NCI-H1417 (cell line): ENCODE measurements at places on chromosomes 1 and 21.

DNA sequence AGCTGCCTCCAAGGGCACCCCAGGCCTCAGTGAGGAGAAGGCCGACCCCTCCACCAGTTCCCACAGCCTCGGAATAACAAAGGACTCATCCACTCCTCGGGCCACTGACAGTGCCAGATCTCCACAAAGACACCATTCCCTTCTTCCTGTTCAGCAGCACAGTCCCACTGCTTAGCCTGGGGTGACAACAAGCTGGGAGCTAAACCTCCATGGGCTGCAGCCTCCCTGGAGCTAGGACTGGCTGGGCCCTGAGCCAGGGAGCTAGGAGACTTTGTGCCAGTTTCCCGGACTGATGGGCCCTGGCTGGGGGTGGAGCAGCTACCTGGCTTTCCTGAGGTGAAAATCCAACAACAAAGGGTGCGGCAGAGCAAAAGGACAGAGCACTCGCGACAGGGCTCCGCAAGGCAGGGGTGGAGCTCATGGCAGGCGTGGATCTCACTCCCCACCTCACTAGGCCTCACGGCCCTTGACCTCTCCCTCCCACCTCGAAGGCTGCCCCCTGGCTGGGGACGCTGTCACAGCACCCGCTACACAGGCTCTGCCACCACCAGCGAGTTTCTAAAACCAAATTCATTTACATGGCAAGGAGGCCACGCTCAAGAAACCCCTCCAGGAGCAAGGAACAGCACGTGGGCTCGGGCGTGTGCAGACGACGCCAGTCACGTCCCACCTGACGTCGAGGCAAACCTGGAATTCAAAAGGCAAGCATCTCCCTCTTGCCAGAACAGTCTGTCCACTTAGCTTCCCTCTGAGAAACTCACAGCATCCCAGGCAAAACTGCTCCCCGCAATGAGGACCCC lies 13.8 kb downstream of the SLC35E2B start:
- no peak for DNase-seq

DNA sequence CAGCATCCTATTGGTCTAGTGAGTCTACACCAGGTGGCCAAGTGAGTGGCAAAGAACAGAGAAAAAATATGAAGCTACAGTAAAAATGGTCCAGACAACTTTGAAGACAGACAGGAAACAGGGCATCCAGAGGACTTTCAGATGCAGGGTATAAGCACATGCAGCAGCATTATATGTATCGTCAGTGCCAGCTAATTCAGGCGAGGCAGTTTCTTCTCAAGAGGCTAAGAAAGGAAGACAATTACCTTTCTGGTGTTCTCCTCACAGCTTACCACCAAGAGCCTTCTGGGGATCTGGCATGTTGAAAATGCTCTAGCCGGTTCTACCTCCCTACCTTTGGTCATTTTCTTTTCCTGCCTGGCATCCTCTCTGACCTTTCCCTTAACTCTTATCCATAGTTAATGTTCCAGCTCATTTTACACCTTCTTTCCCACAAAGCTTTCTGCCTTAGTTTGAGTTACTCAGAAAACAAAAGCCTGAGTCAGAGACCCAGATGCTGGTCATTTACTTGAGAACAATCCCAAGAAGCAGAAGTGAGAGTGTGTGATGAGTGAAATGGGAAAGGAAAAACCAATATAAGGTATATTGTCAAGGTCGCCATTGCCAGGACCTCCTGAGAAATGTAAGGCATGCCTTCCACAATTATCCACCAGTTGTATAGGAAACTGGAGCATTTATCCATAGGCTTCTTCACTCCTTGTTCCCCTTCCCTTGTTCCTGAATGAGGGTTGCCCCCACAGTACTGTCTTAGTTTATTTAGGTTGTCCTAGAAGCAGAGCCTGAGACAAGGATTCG lies 444.1 kb downstream of the PLPP3 start:
- DNase-seq, result no peak

- peak; percentile 16 for DNase-seq
These were observed 25.5 kb downstream of the TNR start for GRCh38 chr1:175717610-175718540.

DNA sequence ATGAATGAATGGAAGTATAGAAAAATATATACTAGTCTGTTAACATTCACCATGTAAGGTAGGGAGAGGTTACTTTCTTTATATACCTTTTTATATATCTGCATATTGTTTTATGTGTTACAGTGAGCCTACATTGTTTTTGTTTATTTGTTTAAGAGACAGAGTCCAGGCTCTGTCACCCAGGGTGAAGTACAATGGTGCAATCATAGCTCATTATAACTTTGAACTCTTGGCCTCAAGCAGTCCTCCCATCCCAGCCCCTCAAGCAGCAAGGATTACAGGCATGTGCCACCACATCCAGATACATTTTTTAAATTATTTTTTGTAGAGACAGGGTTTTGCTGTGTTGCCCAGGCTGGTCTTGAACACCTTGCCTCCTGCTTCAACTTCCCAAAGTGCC lies 7.4 kb upstream of the SCYL3 start:
- no peak for DNase-seq

DNA sequence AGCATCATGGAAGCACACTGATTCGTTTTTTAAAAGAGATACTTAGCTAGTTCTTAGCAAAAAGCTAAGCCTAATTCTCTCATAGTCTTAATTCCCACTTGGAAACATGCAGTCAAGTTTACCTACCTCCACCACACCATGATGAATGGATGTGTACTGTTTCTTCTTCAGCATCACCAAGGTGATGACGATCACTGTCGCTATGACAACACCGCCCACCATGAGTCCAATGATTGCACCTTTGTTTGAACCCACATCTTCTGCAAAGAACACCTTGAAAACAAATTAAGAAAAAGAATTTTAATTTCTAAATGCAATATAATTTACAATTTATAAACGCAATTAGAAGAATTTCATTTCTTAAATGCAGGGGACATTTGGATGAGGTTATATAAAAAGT lies 156.8 kb downstream of the GABPA start:
- DNase-seq, result peak; percentile 25

DNA sequence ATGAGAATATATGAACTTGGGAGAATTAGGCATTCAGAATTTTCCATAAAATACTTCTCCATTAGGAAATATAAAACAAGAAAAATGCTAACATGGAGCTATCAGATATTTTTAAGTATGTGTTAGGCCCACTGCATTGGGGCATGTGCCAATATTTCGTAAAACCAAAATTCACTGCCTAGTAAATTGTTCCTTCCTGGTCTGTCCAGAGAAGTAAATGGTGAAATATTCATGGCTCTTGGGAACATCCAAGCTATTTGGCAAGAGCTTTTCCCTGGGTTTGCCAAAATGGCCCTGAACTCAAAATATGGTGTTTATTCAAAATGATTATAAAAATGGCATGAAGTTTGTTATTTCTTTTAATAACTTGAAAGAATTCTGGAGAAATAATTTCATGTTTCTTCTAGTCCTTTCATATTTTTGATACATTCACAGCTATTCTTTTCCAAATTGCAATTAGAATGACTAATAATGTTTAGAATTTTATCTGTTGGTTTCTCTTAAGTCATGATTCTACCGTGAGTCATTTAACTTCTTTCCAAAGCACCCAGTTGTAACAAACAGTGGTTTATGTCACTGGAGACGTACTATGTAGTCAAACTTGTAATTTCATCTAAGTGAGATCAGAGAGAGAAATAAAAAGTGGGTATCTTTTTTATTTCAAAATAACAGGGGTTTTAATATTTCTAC lies 25.7 kb upstream of the SLC19A2 start:
- no peak for DNase-seq

DNA sequence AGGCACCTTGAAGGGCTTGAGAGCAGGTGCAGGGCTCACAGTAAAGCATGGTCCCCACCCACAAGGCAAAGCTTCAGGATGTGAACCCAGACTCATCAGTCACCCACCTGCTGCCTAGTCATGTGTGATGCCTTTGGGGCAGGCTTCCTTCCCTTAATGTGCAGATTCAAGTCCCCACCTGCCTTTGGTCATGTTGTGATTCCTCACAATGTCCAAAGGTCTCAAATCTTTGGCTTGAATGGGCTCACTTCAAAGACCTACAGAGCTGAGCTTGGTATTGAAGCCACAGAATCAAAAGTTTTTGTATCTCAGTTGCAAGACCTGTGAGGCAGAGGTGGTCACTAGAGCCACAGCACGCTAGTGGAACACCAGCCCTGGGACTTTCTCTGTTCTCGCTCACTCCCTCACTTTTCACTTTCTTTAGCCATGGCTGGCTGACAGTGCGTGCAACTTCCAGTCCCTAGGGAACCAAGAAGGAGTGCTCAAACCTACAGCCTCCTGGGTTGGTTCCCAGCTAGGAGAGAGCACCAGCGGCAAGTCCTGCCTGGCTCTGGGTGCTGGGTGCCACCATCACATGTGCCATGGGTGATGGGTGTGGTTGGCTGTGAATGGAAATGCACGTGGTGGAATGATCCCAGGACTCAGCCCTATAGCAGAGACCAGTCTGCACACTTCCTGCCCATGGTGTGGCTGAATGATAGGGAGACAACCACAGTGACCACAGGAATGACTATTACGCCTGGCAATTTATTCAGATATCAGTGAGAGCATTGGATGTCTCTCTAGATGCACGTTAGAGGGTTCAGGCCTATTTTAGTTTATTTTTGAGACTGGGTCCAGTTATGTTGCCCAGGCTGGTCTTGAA lies 26.4 kb upstream of the CLIC6 start:
- DNase-seq, result peak; percentile 18

- DNase-seq, result no peak
These were observed 20.8 kb upstream of the MYSM1 start for GRCh38 chr1:58720680-58721079.

DNA sequence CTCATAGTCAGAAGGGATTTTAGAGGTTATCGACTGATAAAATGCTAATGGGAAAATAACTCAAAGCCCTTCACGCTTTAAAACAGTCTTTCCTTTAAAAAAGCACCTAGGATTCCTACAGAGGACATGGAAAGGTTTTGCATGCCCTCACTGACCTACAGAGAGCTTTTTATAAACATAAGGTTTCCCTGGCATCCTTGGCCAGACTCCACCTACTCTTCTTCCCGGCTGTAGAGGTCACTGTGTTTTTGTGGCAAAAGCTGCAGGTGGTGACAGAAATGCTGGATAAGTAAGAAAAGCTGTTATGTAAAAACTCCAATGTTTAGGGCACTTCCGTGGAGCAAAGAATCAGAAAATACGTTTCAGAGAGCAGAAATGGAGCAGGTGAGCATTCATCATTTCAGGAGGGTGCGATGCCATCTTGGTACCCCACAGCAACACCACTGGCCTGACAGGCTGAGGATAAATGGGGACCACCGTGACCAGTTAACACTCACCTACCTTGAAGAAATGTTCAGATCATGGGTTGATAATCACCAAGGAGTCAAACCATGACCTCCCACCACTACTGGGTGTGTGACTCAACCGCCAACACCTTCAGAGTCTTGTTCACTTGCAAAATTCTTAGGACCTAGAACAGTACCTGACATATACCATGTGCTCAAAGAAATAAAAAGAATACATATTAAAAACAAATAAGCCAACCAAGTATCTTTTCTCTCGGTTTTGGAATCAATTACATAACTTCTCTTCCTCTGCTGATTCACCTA lies 46.6 kb downstream of the SSBP3 start:
- DNase-seq, result no peak

DNA sequence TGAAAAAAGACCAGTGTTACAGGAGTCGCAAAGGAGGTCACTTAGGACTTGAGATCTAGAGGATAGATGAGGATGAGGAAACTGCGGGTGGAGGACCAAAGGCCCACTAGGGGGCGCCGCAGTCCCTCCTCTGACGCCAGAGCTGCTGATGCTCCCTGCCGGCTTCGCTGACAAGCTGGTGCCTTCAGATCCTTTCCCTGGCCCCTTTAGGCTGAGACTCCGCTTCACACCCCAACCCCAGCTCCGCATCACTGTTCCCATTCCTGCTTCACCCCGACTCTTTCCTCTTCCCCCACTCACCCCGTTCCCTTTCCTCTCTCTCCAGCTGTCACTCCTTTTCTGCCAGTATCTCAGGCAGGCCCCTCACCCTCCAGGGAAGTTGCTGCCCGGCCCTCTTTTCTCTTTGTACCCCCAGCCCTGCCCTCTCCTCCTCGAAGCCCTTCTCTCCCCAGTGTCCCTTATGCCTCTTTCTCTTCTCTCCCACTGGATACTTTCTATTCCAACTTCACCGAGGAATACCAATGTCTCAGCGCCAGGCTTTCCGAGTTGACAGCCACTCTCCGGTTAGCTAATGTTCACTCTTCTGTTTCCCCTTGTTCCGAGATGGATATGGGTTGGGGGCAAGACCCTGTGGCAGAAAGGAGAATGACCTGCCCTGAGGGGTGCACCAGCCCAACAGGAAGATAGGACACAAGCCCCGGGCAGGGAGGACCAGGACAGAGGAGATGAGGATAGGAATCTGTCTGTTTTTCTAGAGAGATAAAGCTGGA lies 4.5 kb downstream of the KCNJ9 start:
- peak; percentile 27 for DNase-seq

DNA sequence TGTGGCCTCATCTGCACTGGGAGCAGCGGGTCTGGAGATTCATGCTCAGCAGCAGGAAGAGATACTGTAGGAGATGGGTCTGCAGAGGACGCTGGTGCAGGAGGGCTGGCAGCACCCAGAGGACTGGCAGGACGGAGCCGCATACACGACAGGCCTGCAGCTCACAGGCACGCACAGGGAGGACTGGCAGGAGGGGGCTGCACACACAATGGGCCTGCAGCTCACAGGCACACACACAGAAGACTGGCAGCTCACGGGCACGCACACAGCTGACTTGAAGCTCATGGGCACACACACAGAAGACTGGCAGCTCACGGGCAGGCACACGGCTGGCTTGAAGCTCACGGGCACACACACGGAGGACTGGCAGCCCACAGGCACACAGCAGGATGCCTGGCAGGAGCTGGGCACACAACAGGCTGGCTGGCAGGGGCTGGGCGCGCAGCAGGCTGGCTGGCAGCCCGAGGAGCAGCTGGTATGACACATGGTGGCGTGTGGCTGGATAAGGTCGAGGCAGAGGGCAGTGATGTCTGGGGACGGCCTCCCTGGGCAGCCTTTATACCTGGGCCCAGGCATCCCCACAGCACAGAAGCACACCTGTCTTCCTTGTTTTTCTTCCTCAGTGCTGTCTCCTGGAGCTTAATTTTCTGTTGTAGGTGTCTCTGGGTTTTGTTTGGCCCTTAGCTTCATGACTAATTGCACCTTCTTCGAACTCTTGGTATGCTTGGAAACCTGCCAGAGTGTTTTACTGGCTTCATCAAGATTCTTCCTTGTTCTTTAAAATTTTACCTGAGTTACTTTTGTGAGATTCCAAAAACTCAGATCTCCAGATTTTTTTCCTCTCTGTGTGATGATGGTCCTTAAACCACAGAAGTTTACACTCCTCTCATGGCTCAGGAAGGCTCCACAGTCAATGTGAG lies at the start of gene KRTAP12-2:
Gene KRTAP12-2, minus strand, starts transcription at position 527 of the 920 bp plus-strand sequence. Its CDS starts 41 bp downstream, at position 486.
- peak; percentile 48 for DNase-seq

GRCh38 chr1:222975472-222976122 lies 160.8 kb downstream of the DISP1 start:
- no peak for DNase-seq

DNA sequence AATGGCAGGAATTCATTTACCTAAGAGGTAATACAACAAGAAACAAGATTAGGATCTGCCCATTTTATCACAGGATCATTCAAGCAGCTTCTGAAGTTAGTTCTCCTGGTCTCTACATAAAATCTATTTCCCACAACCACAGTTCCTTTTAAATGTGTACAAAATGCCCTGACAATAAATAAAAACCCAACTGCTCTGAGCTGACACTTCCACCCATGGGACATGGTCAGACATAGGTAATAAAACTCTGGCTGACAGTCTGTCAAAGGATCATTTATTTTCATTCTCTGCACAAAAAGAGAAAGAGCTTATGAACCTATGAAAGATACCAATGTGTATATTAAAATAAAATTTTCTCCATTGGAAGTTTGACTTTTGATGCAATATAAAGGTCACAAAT lies 145.4 kb upstream of the PALMD start:
- DNase-seq, result no peak
